NCI-H1105 treated with DMSO at 0.1 percent for 48 hours (cell line): ENCODE measurements at places on chromosomes 1 and 21.

DNA sequence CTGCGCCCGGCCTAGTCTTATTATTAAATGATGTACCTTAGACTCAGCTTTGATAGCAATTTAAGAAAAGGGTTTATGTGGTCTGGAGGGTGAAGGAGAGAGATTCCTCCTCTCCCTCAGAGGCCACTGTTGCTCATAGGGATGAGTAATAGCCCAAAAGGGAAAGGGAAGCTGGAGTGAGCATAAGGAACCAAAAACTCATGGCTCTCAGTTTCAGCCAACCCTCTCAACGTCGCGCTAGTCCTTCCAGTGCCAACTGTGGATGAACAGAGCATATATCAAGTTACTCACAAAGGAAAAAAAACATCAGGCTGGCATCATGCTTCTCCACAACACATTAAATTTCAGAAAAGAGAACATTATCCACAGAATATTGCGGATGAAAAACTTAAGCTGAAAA is 8.3 kb upstream of the GPR89B start:
- no peak for DNase-seq

DNA sequence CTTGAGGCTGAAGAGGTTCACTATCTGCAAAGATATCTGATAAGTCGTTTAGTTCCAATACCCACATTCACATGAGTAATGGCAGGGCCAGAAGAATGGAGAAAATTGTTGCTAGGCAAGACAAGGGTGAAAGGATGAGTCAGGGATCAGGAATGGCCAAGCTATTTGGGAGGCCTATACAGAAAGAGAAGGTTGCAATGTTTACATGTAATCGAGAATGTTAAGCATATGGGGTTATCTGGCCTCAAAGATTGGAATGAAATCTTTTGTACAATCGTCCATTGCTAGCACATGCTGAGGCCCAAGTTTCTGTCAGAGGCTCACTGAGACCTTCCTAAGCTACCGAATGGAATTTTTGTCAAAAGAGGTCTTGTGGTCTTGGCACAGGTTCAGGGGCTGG is 299.9 kb upstream of the PLD5 start:
- DNase-seq = no peak

- DNase-seq = no peak
Observed at GRCh38 chr1:198040880-198041279, 115.9 kb upstream of the NEK7 start.

DNA sequence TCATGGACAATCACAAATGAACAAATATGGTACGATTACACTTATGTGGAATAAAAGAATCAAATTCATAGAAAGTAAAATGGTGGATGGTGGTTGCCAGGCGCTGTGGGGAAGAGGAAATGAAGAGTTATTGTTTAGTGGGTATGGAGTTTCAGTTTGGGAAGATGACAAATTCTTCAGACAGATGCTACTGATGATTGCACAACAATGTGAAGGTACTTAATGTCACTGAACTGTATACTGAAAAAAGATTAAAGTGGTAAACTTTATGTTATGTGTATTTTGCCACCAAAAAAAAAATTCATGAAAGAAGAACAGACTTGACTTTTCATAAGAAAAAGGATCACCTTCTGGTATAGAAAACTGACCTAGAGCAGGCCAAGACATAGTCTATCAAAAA is 745.6 kb upstream of the CXADR start:
- DNase-seq = no peak

DNA sequence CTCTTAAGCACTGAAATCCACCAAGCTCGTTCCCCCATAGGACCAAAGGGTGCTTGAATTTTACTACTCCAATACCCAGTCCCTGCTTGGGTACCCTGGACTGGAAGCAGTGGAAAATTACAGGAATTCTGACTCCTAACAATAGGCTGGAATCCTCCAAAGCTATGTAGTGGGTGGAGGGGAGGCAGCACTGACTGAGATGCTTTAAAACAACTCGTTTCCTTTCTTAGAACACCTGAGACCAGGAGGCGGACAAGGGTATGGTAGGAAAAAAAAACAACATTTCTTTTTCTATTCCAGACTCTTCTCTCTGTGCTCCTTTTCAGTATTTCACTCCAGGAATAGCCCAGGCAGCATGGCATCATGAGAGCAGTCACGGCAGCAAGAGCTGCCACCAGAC is 2.3 kb downstream of the PEF1 start:
- no peak for DNase-seq

DNA sequence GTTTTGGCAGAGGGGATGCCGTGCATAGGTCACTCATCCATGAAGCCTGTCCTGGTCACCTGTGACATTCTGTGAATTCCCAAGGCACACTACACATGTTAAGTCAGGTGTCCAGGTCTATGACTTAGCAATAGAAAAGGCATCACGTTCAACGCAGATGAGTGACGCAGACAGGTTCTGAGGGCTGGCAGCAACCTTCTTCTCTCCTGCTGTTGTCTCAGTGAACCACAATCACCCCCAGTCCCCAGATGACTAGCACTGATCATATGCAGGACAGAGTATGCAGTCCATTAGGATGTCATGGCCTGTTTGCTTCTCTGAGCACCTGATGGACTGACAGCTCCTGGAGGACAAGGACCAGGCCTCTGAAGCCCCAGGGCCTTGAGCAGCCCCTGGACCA is 157.8 kb upstream of the KAZN start:
- DNase-seq = no peak

GRCh38 chr1:107499139-107499744 is 358.4 kb downstream of the NTNG1 start:
- DNase-seq = no peak

DNA sequence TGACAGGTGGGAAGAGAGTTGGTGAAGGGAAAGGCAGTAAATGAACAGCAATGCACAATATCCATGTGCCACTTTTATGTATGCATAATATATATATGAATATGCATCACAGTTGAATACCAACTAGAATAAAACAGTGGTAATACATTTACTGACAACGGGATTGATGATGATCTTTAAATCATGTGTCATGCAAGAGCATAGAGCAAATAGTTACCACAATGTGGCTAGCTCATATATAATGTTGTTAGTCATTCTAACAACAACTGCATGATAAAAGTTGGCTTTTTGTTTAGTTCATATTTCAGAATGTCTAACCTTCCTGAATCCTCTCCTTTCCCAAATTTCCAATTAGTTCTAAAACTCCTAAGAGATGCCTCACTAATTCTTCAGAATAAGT is 46.4 kb downstream of the GORAB start:
- DNase-seq = no peak

- DNase-seq = no peak
Observed at GRCh38 chr1:193432979-193433587, 246.7 kb upstream of the B3GALT2 start.
